Mammary epithelial cell (primary cell): ENCODE measurements at places on chromosomes 12 and 14. TPM values are rescaled to one million over a fixed set of nuclear protein-coding genes. Genes with fewer than 3 reads are reported as not detected.
A peak's percentile ranks its signal among the peaks of the same experiment; 100 is the strongest.

GRCh38 chr14:78455896-78456435 is 285.8 kb downstream of the NRXN3 start:
- DNase-seq = no peak

DNA sequence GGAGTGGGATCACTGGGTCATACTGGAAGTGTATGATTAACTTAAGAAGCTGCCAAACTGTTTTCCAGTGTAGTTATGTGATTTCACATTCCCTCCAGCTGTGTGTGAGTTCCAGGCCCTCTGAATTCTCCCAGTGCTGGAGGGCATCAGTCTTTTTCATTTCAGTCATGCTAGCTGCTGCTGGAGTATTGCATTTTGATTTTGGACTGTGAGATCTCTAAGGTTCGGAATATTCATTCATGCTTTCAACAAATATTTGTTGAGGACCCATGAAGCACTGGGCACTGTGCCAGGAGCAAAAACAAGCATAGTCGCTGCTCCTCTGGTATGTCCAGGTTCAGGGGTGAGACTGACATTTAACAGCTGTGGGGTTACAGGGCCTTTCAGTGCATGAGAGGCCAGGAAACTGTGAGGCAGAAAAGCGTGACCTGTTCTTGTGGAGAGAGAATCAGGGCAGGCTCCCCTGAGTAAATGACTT is 133.2 kb downstream of the SCARB1 start:
- no peak for DNase-seq

DNA sequence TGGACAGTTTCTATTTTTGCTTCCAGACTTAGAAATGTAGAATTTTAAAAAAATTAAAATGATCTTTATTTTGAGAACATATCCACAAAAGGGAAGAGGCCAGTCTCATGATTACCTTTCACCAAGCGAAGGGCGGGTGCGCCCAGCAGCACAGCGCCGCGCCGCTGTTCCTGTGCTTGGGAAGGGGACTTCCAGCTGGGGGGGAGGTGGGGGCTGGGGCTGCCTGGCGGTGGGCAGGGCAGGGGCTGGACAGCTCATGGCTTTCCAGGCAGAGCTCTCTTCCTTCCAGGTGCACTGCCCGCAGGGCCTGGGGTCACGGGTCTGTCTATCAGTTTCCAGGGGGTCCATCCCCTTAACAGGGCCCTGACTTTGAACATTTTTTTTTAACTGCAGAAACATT is 199.9 kb downstream of the TTC7B start:
- no peak for DNase-seq

GRCh38 chr12:12474931-12475795 is 87.5 kb downstream of the DUSP16 start:
- DNase-seq = no peak

DNA sequence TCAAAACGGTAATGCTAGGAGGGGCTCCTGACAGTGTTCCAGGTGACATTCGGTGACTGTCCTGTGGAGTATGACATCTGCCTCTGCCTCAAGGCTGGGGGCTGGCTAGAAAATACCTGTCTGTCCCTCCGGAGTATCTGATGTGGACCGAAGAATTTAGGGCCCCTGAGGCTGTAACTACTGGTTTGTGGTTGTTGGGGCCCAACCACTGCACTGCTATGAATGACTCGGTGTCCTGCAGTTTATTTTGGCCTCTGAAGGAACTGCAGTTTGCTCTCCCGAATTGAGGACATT is 198.9 kb upstream of the CAND1 start:
- peak; percentile 74 for DNase-seq

- no peak for DNase-seq
Measured at GRCh38 chr12:117330441-117331113, 30.8 kb downstream of the NOS1 start.

DNA sequence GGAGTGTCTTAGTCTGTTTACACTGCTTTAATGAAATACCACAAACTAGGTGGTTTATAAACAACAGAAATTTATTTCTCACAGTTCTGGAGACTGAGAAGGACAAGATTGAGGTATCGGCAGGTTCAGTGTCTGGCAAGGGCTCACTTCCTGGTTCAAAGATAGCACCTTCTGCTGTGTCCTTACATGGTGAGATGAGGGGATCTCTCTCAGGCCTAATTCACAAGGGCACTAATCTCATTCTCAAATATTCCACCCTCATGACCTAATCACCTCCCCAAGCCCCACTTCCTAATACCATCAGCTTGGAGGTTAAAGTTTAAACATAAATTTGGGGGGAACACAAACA is 35.0 kb upstream of the PLEK2 start:
- no peak for DNase-seq

- DNase-seq = no peak
Measured at GRCh38 chr14:84272290-84272721, 1257.6 kb upstream of the FLRT2 start.

DNA sequence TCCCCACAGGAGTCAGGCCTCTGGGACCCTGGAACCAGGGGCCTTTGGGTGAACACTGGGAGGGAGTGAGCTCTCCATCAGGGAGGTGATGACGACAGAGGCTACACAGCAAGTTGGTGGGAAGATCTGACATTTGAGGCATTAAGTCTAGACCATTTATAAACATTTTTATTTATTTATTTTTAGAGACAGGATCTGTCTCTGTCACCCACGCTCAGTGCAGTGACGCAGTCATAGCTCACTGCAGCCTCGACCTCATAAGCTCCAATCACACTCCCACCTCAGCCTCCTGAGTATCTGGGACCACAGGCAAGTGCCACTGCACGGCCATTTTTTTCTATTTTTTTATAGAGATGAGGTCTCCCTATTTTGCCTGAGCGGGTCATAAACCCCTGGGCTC is 53.6 kb downstream of the TEAD4 start:
- no peak for DNase-seq

DNA sequence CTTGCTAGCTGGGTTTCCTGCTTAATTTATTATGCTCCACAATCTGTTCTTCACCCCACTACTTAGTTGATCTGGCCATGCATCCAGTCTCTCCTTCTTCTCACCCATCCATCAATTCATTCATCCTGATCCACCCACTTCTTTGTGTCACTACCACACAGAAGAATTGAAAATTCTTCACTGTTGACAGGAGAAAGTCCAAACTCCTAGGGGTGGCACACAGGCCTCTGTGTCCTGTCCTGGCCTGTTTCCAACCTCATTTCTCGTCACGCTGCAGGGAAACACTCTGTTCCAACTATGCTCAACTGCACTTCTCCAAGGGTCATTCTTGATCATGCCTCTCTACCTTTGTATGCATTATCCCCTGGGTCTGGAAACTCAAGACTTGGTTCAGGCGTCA is 10.6 kb upstream of the KRT83 start:
- DNase-seq = no peak

- no peak for DNase-seq
Measured at GRCh38 chr14:101599234-101599885, 38.1 kb downstream of the DIO3 start.

DNA sequence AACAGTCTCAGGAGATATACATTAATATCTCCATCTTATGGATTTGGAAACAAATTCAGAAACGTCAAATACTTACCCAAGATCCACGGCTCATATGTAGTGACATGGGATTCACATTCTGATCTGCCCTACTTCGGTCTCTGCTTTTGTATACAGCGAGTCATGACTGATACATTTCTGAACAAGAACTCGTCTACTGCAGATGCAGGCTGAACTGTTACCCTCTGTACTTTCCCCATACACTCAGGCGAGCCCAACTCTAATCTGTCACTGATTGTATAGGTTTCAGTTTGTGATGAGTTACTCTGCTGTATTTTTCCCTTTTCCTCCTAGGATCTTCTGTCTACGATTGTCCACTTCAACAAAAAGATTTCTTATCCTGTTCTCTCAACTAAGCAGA is 441.6 kb downstream of the CCDC91 start:
- peak; percentile 51 for DNase-seq

DNA sequence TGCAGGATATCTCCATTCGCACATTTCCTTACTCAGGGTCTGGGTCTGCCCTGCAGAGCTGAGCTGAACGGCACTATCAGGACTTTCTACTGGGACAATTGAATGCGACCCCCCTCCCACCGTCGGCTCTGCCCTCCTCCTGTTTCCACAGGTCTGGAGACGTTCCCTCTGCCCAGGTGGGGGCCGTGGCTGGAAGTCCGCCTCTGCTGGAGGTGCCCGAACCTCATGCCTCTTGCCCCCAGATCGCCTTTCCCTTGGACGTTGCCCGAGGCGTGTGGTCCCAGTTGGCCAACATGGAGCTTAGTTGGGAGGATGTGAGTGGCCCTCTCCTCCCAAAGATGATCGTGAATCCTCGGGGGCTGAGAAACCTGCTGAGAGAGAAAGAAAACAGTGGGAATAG is 21.2 kb upstream of the KLC1 start:
- no peak for DNase-seq

DNA sequence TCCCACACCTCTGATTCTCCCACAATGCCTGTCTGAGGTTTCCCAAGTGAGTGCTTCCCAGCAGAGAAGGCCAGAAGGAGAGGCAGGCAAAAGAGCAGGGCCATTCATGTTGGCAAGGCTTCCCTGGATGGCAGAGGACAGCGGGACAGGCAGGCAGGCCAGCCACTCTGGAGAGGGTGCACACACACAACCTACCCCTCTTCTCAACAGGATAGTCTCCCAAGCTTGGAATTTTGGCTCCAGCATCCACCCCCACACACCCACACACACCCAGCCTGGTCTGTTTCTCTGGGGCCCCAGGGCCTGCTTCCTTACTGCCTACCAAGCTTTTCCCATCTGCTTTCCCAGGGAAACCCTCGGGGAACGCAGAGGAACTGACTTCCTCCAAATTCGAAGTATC is 15.4 kb upstream of the RACGAP1 start:
- no peak for DNase-seq

GRCh38 chr14:99463974-99464373 is 16.7 kb downstream of the SETD3 start:
- no peak for DNase-seq

GRCh38 chr14:35368139-35368460 is 36.4 kb downstream of the NFKBIA start:
- DNase-seq = no peak

DNA sequence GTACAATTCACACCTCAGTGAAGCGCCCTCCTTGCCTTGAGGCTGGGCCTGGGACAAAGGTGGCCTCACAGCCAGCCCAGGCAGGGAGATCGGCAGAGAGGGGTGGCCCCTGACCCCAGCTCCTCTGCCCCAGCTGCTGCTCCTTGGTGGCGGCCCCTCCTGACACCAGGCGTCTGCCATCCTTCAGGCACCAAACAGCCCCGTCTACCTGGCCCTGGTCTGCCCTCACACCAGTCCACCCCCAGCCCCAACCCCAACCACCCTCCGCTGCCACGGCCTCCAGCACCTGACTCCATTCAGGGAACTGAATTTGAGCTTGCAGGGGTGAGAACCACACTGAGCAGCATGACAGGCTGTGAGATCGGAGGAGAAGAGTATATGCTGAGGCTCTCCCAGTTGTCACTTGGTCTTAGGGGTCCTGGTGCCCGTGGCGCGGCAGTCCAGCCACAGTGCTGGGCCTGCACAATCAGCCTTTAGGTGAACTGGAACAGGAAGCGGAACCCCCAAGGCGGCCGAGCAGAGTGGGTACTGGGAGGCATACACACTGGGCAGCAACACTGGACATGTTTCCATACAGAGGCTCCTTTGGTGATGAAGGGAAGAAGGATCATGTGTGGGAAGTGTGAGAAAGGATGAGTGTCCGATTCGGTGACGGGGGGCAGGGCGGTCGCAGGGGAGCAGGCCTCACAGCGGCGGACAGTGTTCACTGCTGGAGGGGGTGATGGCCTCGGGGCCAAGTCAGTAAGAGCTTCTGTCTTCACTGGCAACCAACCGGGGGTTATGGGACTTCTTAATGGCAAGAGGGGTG is 18.7 kb downstream of the ZFYVE21 start:
- no peak for DNase-seq

DNA sequence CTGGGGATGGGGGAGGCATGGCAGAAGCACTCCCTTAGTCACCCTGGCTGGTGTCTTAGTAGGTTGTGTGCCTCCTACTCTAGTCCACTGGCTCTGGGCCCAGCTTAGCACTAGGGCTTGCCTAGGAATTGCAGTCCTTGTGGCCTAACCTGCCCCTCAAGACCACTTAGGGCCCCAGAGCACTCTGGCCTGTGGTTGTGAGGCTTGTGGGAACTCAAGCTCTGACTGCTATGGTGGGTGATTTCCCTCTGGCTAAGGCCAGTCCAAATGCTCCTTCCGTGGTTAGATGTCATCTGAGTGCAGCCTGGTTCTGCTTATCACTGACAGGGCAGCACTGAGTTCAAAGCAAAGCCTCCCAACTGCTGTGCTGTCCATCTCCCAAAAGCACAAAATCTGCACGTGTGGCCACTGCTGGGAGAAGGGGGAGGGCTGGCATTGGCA is 20.2 kb downstream of the FGD4 start:
- peak; percentile 27 for DNase-seq

- no peak for DNase-seq
Measured at GRCh38 chr14:95339301-95339865, 19.7 kb upstream of the CLMN start.

DNA sequence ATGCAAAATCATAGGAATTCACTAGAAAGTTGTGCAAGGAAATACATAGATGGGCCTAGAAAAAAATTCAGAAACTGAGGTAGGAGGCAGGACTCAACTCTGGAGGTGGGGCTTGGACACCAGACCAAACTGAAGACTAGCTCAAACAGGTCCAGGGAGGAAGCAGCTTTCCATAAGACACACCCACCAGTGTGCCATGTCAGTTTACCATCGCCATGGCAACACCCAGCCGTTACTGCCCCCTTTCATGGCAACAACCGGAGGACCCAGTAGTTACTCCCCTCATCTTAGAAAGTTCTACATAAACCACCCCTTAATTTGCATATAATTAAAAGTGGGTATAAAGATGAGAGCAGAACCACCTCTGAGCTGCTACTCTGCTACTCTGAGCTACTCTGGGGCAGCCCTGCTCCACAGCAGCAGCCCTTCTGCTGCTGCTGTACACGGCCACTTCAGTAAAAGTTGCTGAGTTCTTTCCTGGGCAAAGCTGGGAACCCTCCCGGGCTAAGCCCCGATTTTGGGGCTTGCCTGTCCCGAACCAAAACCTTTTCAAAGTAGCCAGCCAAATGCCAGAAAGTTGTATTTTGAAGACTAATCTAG is 30.8 kb upstream of the NINJ2 start:
- DNase-seq = no peak

GRCh38 chr14:52029881-52030280 is 39.0 kb downstream of the NID2 start:
- DNase-seq = no peak

- DNase-seq = no peak
Measured at GRCh38 chr12:105336411-105336810, 5.9 kb downstream of the C12orf75 start.

GRCh38 chr14:73786636-73787485 is 64.8 kb upstream of the PTGR2 start:
- DNase-seq = peak; percentile 21

- no peak for DNase-seq
Measured at GRCh38 chr12:69932676-69933552, 107.9 kb downstream of the MYRFL start.

NRIP2 gene
- total RNA-seq = not detected in 2 replicates

PRIMA1 gene
- 0.31 TPM in 1 of 2 replicates, not detected in the other for total RNA-seq

TMEM63C gene
- 6.3 TPM for total RNA-seq

B4GALNT1 gene
- total RNA-seq = 8.0 TPM

RTL1 gene
- not detected for total RNA-seq

ESR2 gene
- not detected for total RNA-seq

CLIP1 gene
- total RNA-seq = 97.4 TPM

ANKLE2 gene
- 159 and 163 TPM in 2 replicates for total RNA-seq
